T-helper 17 cell (primary cell): ENCODE measurements at places on chromosomes 3 and 15.

DNA sequence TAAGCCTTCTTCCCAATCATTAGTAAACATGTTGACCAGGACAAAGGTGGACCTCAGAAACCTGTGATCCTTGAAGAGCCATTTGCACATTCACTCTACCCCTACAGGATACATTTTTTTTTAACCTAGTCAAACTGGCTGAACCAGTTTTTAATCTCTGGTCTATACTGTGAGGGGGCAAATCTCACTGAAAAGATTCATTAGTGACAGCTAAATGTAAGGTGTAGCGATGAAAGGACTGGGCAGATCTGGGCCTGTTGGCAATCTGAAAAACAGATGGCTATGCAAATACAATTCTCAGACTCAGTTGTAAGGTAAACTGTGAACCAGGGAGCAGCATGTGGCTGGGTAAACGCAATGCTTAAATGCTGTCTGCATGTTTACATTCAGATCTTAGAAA, 75.6 kb upstream of the SNTN start:
- DNase-seq, result no peak

GRCh38 chr3:135047061-135047460, 252.0 kb downstream of the EPHB1 start:
- no peak for DNase-seq

GRCh38 chr3:85304360-85304964, 345.7 kb downstream of the CADM2 start:
- no peak for DNase-seq

- no peak for DNase-seq
These were observed 79.8 kb downstream of the PLCH1 start for GRCh38 chr3:155664925-155665695.

- no peak for DNase-seq
These were observed 58.0 kb upstream of the SLC25A26 start for GRCh38 chr3:66162766-66163165.

DNA sequence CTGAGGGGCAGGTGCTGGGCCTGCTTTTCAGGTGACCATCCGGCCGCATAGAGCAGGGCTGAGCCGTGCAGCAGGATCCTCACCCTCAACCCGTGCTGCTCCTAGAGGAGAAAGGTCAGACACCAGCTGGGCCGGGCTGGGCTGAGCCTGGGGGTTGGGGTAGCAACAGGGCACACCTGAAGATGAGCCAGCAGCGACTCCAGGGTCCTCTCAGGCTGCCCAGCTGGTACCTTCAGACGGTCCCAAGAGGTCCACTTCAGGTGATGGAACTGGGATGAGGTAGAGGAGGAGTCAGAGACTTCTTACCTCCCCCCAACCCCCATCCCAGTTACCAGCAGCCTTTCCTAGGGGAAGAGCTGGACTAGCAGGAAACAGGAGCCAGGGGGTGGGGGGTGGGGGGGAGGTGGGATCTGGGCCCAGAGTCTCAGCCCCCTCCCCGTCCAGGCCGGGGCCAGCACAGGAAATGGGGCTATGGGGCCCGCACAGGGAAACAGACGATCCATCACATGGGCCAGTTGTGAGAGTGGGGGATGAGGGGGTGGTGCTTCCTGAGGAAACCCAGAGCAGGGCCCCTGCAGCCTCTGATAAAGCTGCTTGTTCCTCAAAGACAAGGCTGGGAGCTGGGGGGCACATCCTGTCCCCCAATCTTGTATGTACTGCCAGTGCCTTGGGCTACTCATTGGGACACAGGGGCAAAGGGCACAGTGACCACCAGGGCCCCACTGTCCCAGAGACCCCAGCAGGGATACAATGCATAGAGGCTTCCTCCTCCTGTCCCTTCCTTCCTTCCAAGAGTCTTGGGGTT, 3.0 kb downstream of the INKA1 start:
- no peak for DNase-seq

DNA sequence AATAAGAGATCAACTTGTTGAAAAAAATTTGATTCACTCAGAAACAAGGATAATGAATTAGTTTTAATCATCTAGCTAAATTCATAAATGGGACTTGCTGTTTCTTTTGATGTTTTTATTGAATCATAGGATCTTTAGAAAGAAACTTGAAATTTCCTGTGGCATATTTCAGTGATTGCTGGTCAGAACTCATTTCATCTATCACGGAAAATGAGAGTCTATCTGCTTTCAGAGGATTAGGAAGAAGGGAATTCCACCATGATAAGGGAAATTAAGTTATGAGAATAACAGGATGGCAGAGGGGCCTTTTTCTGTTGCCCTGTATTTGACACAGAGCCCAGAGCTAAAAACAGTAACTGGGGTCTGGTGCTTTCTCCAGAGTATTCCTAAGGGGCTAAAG, 44.9 kb upstream of the CCNL1 start:
- DNase-seq, result no peak

DNA sequence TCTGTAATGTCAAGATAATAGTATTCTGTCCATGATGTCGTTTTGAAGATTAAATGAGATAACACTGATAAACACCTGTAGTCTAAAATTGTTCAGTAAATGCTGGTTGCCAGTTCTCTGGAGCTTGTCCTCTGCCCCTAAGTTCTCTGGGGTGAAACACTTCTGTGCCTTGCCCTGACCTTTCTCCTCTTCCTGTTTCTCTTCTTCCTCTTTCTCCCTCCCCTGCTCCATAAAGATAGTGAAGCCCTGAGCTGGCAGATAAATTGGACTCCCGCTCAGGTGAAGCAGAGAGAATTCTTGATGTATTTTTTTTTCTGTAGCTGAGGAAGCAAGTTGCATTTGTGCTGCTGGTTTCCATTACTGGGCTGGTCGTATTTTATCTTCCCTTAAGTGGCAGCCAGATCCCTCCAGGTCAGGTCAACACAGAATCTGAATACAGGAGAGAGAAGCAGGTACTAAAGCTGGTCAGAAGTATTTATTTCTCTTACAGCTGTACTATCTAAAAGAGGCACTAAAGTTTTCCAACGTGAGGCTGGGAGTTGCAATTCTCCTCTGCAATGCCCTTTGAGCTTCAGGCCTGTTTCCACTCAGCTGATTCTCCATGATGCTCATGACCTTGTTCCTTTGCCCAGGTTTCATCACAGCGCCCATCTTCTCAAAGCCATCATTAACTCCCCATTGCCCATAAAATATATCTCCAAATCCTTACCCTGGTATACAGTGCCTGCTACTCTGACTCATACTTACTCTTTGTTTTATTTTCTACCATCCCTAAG, 319.3 kb upstream of the CFAP20DC start:
- no peak for DNase-seq

- no peak for DNase-seq
These were observed 369.3 kb upstream of the TRIM42 start for GRCh38 chr3:140308535-140308934.

- no peak for DNase-seq
These were observed 121.8 kb upstream of the CADM2 start for GRCh38 chr3:84836961-84837360.

DNA sequence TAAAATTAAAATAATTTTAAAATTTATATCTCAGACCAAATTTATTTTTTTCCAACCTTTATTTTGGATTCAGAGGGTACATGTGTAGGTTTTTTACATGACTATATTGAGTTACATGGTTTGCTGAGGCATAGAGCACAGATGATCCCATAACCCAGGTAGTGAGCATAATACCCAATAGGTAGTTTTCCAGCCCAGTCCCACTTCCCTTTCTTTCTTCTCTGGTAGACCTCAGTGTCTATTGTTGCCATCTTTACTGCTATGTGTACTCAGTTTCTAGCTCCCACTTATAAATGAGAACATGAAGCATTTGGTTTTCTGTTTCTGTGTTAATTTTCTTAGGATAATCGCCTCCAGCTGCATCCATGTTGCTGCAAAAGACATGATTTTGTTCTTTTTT, 338.1 kb downstream of the EFHB start:
- DNase-seq, result no peak

DNA sequence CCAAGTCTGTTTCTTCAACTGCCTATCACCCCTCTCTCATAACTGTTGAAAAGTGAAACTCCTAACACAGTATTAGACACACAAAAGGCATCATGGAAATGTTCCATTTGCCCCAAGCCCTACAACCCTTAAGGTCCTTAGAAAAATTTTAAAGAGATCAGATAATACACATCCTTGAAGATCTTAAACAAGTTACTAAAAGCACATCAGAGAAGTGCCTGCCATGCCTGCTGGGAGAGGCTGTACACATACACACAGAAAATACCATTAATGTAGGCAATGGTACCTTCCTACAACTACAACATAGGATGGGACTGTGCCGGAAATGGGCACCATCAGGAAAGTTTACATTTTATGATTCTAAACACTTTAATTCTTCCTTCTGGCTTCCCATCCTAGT, 3.3 kb downstream of the ADAM10 start:
- DNase-seq, result no peak

DNA sequence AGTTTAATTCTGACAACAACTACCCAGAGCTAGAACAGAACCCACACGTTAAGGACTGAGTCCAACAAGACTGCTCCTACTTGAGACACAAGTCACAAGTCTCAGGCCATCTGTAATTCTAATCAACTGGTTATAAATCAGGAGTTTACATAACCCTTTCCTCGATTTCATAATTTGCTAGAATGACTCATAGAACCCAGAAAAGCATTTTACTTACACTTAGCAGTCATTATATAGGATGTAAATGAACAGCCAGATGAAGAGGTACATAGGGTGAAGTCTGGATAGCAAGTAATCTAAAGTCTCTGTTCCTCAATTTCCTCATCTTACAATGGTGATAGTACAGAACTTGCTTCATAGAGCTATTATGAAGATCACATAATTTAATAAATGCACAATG, 1018.2 kb downstream of the DIPK2A start:
- DNase-seq, result no peak

DNA sequence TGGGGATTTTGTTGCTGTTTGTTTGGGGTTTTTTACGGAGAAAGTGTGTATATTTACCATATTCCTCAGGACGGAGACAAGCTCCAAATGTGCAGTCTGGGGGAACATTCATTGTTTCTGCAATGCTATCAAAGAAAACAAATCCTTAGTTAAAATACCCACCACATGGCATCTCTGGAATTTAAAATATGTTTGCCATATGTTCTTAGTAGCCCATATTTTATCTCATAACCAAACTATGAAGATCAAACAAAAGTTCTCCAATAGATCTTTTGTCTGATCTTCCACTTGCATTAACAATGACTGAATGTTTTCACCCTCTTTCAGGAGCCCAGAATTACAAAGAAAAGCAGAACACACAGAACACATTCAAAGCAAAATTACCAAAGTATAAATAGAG, 35.3 kb downstream of the EFHB start:
- DNase-seq, result no peak

DNA sequence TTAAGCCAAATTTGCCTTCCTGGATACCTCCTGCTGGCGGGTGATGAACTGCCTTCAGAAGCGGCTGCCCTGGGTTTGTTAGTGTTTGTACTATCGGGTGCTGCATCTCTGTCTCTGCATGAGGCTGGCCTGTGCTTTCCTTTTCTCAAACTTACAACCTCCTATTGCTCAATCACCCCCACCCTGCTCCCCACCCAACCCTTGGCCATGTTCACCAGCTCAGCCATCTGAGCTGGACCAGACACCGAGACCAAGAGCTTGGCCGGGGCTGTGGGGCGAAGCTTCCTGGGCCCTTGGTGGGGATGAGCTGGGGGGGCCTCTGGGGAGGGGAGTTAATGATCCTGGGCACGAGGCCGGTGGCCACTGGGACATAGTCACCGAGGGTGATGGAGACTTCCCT, 16.8 kb upstream of the FBLN2 start:
- no peak for DNase-seq

- no peak for DNase-seq
These were observed 25.3 kb upstream of the IL20RB start for GRCh38 chr3:136932523-136932922.

GRCh38 chr3:193943200-193943599, 192.7 kb upstream of the HES1 start:
- DNase-seq, result no peak

GRCh38 chr15:55394694-55395093, 13.5 kb downstream of the CCPG1 start:
- no peak for DNase-seq

- DNase-seq, result no peak
These were observed 122.4 kb downstream of the XXYLT1 start for GRCh38 chr3:195148549-195148948.

- no peak for DNase-seq
These were observed 97.4 kb upstream of the KLF13 start for GRCh38 chr15:31228980-31229826.

DNA sequence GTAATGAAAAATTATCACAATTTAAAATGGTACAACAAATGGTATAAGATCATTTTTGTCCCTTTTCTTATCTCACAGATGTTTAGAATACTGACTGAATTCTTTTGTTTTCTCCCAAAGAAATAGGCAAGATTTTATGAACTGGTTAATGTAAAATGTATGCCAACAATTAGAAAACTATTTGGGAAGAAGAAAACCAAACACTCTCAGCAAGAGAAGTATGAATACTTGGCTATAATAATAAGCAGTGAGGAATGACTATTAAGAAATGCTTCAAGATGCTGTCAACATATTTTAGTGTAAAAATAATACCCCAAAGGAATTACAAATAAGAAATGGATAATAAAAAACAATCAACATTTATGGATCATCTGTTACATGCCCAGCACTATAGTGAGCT, 18.5 kb downstream of the SHQ1 start:
- no peak for DNase-seq

GRCh38 chr3:62373215-62373614, at the start of gene FEZF2:
Gene FEZF2 (minus strand): TSS chr3:62373550. CDS start chr3:62372868, 682 bp downstream.
- no peak for DNase-seq

DNA sequence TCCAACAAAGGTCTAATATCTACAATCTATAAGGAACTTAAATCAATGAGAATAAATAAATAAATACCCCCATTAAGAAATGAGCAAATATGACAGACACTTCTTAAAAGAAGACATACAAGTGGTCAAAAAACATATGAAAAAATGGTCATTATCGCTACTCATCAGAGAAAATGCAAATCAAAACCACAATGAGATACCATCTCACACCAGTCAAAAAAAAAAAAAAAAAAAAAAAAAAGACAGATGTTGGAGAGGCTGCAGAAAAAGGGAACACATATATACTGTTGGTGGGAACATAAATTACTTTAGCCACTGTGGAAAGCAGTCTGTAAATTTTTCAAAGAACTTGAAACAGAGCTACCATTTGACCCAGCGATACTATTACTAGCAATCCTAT, 31.6 kb upstream of the OR5H6 start:
- DNase-seq, result no peak

DNA sequence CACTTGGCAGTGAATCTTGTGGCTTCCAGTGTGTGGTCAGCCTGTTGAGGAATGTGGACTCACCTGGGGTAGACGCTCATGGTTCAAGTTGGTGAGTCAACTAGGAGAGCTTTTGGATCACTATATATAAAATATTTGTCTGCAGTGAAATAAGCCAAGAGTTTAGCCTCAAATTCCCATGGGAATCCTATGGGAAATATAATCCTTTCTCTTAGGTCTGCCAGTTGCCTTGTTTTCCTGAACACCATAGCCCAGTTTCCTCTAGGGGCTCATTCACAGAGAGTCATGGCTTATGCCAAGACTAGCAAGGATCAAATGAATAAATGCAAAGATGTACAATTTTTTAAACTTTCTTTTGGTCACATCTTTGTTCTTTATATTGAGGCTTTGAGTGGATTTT, 100.1 kb upstream of the NPHP3 start:
- no peak for DNase-seq
